ENCODE measurements at places on chromosomes 7 and 10.

DNA sequence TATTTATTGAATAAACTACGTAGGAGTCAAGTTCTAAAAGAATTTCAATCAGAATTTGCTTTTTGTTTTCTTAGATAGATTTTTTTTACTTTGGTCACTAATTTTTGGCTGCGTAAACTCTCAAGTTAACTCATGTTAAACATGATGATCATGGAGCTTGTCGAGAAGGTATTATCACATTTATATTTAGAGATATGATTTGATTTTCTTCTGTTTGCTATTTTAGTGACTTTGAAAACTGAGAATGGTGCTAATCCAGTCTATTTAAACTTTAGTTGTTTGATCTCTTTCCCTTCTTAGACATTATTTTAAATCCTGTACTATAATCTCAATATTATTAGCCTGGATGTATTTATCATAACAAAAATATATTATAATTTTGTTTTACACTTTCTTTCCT, 179.4 kb upstream of the SEMA3C start:
- no peak for DNase-seq

DNA sequence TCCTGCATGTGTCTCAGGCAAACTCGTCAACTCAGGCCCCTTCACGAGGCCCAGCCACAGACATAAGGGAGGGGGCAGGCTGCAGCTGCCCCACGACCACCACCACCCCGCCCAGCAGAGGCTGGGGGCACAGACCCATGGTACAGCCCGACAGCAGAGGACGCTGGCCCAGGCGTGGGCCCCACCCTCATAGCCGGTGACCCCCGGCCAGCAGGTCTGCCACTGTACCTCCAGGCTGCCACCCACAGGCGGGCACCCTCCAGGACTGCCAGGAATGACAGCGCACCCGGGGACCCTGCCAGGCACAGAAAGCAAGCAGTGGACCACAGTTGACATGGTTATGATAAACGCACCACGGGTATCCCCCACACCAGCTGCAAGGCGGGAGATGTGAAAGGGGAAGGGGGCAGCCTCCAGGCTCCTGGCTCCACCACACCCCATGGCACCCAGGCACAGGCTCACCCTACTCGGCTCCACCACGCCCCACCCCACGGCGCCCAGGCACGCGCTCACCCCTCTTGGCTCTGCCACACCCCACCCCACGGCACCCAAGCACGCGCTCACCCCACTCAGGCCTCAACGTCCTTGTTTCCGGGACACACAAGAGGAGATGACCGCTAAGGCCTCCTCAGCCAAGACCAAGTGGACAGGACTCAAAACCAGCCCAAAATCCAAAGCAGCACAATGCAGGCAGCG, 135.9 kb downstream of the MAD1L1 start:
- no peak for DNase-seq

DNA sequence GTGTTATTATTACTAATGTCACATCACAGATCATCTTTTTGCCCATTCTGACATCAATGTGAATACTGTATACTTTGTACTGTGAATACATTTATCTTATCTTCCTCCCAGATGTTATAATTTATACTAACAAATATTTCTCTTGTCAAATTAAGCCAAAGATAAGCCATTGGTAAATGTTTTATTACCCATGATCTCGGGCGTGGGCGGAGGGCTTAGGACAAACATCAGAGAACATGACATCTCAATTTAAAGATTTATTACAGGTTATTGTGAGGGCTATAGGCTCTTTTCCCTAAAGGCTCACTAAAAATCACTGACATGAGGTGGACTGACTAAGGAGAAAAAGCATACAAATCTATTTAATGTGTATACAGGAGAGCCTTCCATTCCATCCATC, 58.2 kb upstream of the DGKB start:
- DNase-seq, result no peak

- no peak for DNase-seq
Observed at GRCh38 chr10:21069929-21070700, 173.0 kb upstream of the NEBL start.

DNA sequence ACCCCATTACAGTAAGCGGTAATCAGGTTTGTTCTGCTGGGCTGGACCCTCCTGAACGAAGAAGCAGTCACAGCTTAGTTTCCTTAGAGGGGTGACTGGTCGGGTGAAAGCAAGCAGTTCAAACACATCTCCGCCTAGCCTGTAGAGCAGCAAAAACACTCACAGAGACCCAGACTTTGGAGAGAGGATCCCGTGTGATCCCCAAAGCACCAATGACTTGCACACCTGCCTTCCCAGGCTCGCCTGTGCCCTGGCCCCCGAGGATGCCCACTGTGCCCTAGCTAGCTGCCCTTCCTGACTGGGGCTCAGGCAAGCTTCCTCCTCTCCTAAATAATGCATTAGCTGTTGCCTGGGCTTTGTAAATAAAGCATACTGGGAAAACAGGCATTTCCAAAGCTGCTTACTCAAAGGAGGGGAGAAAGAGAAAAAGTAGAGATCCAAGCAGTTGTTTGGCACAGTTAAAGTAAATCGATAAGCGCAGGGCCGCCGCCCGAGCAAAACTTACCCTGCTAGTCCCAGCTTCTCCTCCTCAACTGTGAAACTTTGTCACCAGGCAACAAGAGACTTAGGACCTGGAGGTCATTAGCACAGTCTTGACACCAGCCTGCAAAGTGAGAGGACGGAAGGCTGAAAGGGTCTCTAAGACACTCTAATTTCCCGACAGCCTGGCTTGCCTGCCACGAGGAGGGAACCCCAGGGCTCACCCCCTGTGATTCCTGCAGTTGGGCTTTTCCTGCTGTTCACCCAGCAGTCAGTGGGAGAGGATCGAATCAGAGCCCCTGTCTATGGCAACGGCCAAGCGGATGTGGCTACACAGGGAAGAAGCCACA, 4.8 kb downstream of the LRRC18 start:
- DNase-seq, result no peak

- no peak for DNase-seq
Observed at GRCh38 chr7:41599760-41600159, 103.1 kb downstream of the INHBA start.

GRCh38 chr7:106450716-106451115, 165.9 kb upstream of the NAMPT start:
- DNase-seq, result no peak

DNA sequence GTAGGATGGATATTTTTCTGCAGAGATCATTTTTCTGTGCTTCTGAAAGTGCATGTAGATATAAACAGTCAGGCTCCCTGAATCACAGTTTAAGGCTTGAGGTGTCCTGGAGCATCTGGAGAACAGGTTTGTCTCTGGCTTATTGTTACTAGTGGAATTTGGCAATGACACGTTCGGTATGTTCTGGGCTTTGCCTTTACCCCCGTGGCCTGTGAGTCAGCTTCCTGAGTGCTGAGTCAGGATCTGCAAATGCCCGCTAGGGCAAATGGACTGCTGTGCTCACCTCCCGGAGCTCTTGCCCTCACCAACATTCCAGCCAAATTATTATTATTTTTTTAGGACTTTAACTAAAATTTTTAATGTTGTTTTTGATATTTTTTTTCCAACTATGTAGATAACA, 192.5 kb upstream of the PRSS1 start:
- DNase-seq, result peak; percentile 55

DNA sequence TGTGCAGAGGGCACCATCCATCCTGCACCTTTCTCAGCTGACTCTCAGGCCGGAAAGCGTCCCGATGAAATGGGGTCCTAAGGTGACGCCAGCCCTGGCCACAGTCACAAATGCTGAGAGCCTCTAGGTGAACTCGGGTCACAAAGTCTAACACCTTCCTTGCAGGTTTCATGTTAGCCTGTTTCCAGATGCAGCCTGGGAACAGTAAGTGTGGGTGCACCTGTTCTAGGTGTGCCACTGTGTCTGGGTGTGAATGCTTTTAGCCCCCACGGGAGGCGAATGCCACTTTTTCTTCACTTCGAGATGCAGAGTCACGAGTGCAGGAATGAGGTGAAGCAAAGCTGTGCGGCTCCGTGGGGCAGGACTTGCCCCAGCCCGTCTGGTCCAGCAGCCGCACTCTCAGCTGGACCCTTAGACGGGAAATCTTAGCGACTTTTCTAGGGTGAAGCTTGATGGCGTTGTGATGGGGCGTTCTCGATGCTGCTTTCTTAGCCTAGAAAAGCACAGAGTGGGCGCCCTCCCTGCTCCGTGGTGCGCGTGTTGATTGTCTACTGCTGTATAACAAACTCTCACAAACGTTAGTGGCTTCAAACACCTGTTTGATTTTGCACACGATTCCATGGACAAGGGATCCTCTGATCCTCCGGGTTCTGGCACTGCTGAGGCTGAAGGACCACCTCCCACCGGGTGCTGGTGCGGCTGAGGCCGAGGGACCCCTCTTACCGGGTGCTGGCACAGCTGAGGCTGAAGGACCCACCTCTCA, 13.6 kb upstream of the VIPR2 start:
- no peak for DNase-seq

- DNase-seq, result no peak
Observed at GRCh38 chr10:73296946-73297345, 44.5 kb upstream of the MRPS16 start.

- DNase-seq, result no peak
Observed at GRCh38 chr10:69328380-69328735, 50.1 kb downstream of the HK1 start.

GRCh38 chr10:32379318-32379949, 32.5 kb upstream of the EPC1 start:
- peak; percentile 67 for DNase-seq

DNA sequence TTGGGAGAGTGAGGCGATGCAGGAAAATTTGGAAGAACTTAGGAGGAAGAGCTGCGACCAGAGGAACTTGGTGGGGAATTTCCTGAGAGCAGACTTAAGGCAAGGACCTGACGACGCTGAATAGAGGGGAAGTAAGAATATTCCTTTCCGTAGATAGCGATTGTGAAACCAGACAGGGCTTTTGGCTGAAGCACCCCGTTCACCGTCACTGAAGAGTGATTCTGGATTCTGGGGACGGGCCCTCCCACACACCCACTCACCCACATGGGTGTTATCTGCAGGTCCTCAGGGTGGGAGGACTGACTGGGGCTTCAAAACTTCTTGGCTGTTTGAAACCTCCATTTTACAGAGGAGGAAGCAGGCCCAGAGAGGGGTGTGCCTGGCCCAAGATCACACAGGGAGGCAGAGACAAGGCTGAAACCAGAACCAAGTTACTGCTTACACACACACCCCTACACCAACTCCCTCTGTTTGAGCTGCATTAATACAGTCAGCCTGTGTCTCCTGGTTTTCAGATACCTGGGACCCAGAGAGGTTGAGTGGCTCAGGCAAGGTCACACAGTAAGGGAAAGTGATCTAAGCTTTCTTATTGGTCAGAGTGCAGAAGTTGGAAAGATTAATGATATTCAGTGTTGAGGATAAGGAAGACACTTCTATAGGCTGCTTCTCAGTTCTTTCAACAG, 37.2 kb upstream of the CDH23 start:
- no peak for DNase-seq

DNA sequence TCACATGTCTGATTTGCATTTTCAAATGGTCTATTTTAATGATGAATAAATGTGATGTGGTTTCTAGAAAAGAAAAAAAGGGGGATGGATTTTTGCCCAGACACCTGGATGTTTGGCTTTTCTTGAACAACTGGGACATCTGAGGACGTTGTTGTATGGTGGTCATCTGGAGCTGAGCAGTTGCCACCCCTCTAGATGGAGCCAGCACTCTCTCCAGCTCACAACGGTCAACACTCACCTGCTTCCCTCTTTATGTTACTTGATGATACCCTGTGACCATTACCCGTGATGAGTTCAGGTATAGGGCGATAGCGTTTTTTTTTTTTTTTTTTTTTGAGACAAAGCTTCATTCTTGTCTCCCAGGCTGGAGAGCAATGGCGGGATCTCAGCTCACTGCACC, 30.1 kb upstream of the PAXIP1 start:
- DNase-seq, result no peak

- no peak for DNase-seq
Observed at GRCh38 chr7:99456288-99456687, 9.7 kb downstream of the ATP5MF start.

Data from CD4-positive, alpha-beta T cell treated with Interleukin-4 for 1 hour (primary cell).